Peyer's patch (tissue), 4 donors: ENCODE measurements at places on chromosomes 13 and 19.

GRCh38 chr19:2950286-2951124, 5.7 kb upstream of the ZNF77 start:
- peak; percentile 100 for DNase-seq

DNA sequence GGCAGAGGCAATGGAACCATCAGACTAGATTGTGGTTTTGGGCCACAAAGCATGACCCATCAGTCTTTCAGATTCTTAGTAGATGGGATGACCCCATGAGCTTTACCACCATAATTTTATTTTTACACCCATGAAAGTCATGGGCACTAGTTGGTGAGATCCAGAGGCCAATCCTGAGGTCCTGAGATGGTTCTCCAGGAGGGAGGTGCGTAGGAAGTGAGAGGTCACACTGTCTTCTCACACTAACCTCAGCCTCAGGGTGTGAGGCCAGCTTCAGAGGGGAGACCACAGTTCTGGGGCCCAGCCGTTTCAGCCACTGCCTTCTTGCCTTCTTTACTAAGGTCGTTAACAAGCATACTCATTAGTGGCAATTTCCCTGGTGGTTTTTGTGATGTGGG, 106.4 kb downstream of the AKAP11 start:
- no peak for DNase-seq

- DNase-seq, result no peak
Measured at GRCh38 chr13:73450583-73450982, 391.8 kb downstream of the KLF5 start.

GRCh38 chr19:42281827-42282762, 13.0 kb downstream of the CIC start:
- no peak for DNase-seq

DNA sequence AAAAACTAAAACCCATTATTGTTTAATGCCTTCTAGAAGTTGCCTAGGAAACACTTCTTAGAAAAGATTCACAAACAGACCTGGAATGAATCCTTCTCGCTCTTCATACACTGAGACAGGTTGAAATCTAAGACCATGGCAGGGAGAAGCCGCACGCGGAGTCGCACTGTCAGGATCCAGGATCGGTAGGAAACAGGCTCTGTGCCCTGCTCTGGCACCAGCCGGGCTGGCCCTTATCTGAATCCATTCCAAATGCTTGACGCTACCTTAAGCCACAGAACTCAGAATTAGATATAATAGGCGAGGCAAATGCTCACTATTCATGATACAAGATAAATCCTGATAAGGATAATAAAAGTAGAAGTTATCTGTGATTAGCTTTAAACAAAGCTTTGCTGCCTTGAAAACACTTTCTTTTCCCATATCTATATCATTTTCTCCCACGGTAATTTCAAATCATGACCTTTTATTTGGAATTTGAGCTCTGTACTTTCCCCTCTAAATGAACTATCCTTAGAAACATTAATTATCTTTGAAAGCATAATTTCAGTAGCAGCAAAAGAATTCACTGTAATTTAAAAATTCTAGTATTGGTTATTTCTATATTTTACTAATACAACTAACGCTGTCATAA, 385.6 kb downstream of the IRS2 start:
- peak; percentile 65 for DNase-seq

- DNase-seq, result no peak
Measured at GRCh38 chr13:32311188-32311897, 3.8 kb downstream of the ZAR1L start.
